ENCODE measurements at places on chromosomes 6 and 20. TPM values are rescaled to one million over a fixed set of nuclear protein-coding genes. Genes with fewer than 3 reads are reported as not detected.

- no peak for DNase-seq
- H3K36me3 ChIP-seq, result peaks cover 40% of the 10 kb centered on the region
- peaks cover 52% of the 10 kb centered on the region for H3K4me1 ChIP-seq
- no peak overlapping the region for H3K27ac ChIP-seq
Observed at GRCh38 chr20:48733296-48733790, 94.5 kb downstream of the PREX1 start.

GRCh38 chr6:33877982-33878535 is 74.3 kb upstream of the MLN start:
- H3K27ac ChIP-seq, result no peak overlapping the region
- no peak for DNase-seq
- H3K36me3 ChIP-seq, result no peaks in the 10 kb centered on the region
- no peaks in the 10 kb centered on the region for H3K27me3 ChIP-seq

- H3K36me3 ChIP-seq, result no peaks in the 10 kb centered on the region
- no peak for DNase-seq
- H3K27me3 ChIP-seq, result no peaks in the 10 kb centered on the region
- H3K4me3 ChIP-seq, result no peak overlapping the region
Observed at GRCh38 chr6:123788319-123788718, 15.3 kb upstream of the NKAIN2 start.

DNA sequence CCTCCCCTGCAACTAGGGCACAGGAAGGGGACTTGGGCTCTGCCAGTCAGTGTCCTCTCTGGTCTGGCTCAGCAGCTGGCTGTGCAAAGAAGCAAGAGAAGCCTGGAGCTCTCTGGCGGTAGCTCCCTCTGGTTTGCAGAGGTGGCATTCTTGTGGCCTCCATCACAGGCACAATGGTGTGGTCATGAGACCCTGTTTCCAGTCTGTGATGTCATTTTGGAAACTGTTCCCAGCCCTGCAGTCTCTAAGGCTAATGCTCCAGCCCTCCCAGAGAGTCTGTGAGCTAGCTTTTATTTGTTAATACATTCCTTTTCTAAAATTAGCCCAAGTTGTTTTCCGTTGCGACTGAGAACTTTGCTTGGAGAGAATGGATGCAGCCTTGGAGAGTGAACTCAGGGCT is 69.5 kb upstream of the FOXQ1 start:
- no peaks in the 10 kb centered on the region for H3K36me3 ChIP-seq

- no peaks in the 10 kb centered on the region for H3K36me3 ChIP-seq
- H3K4me3 ChIP-seq, result no peak overlapping the region
- no peaks in the 10 kb centered on the region for H3K27me3 ChIP-seq
Observed at GRCh38 chr6:143696664-143697000, 18.9 kb downstream of the PHACTR2 start.

DNA sequence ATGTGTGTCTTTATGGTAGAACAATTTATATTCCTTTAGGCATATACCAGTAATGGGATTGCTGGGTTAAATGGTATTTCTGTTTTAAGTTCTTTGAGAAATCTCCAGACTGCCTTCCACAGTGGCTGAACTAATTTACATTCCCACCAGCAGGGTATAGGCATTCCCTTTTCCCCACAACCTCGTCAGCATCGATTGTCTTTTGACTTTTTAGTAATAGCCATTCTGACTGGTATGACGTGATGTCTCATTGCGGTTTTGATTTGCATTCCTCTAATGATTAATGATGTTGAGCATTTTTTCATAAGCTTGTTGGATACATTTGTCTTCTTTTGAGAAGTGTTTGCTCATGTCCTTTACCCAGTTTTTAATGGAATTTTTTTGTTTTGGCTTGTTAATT is 5.3 kb upstream of the TASP1 start:
- no peaks in the 10 kb centered on the region for H3K36me3 ChIP-seq
- H3K27ac ChIP-seq, result no peak overlapping the region
- no peak for DNase-seq

The TMEM170B gene
- 43.8 TPM for polyA plus RNA-seq

The MANEA gene
- 17.3 TPM for polyA plus RNA-seq

- DNase-seq, result no peak
- no peak overlapping the region for H3K27ac ChIP-seq
- H3K27me3 ChIP-seq, result no peaks in the 10 kb centered on the region
Observed at GRCh38 chr6:139327038-139327437, 35.2 kb upstream of the TXLNB start.

- H3K4me1 ChIP-seq, result peaks cover 8% of the 10 kb centered on the region
- no peak for DNase-seq
Observed at GRCh38 chr6:298233-299103, 6.2 kb downstream of the DUSP22 start.

DNA sequence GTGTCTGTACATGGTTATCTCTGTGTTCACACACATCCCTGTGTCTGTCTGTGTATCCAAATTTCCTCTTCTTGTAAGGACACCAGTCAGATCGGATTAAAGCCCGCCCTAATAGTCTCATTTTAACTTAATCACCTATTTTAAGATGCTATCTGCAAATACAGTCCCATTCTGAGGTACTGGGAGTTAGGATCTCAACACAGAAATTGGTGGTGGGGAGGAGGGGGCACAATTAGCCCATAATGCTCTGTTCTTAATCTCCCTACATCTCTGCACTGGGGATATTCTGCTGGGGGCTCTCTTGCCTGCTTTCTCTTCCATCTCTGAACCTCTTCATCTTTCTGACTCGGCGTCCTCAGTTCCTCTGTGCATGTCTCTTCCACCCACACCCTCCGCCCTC is 320.7 kb downstream of the CDC5L start:
- no peak overlapping the region for H3K27ac ChIP-seq
- H3K4me1 ChIP-seq, result peaks cover 7% of the 10 kb centered on the region
- no peak for DNase-seq
- H3K4me3 ChIP-seq, result no peak overlapping the region

GRCh38 chr6:46370622-46371021 is 120.6 kb downstream of the RCAN2 start:
- no peaks in the 10 kb centered on the region for H3K4me1 ChIP-seq
- no peak overlapping the region for H3K27ac ChIP-seq
- H3K36me3 ChIP-seq, result no peaks in the 10 kb centered on the region
- DNase-seq, result no peak
- H3K4me3 ChIP-seq, result no peak overlapping the region

DNA sequence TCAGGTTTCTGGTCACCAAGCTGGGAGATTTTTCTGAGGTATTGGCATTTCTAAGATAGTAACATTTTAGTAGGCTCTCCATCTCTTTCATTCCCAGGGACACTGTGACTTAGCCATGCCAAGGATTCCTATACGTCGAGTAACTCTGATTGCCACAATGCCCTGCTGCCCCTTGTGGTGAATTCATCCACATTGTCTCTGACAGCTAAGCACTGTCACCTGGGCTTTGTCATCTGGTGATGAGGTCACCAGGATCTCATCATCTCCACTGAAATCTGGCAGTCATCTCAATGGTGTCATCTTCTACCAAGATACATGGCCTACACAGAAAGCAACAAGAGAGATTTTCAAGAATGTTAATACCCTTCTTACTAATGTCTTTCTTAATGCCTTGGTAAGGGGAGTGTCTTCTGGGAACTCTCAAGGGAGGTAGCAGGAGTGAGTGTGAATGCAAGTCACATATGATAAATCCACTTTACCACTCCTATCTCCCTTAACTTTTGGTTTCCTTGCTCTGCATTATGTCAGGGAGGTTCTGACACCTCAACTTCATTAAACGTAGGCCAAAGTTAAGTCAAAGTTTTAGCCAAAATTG is 246.7 kb downstream of the CD109 start:
- no peak for DNase-seq
- H3K4me1 ChIP-seq, result no peaks in the 10 kb centered on the region
- H3K4me3 ChIP-seq, result no peak overlapping the region
- H3K36me3 ChIP-seq, result no peaks in the 10 kb centered on the region

DNA sequence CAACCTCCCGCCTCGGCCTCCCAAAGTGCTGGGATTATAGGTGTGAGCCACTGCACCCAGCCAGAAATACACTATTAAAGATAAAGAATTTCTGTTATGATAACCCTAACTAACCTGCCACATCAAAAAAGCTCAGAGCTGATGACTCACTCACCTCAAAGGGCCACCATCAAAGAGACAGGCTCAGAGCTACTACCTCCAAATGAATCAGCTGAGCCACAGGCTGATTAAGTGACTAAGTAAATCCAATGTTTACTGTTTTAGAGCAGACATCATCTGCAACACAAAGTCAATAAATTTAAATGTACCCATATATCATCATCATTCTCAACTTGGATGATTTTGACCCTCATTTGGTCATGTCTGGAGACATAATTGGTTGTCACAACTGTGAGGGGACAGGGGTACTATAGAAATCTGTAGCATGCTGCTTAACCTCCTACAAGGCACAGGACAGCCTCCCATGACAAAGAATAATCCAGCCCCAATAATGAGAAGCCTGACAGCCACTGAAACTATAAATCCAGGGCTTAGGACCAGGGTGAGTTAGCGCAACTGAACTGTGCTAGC is 106.5 kb downstream of the ATP9A start:
- peaks cover 22% of the 10 kb centered on the region for H3K36me3 ChIP-seq
- no peaks in the 10 kb centered on the region for H3K4me1 ChIP-seq
- no peak overlapping the region for H3K27ac ChIP-seq
- H3K27me3 ChIP-seq, result no peaks in the 10 kb centered on the region

DNA sequence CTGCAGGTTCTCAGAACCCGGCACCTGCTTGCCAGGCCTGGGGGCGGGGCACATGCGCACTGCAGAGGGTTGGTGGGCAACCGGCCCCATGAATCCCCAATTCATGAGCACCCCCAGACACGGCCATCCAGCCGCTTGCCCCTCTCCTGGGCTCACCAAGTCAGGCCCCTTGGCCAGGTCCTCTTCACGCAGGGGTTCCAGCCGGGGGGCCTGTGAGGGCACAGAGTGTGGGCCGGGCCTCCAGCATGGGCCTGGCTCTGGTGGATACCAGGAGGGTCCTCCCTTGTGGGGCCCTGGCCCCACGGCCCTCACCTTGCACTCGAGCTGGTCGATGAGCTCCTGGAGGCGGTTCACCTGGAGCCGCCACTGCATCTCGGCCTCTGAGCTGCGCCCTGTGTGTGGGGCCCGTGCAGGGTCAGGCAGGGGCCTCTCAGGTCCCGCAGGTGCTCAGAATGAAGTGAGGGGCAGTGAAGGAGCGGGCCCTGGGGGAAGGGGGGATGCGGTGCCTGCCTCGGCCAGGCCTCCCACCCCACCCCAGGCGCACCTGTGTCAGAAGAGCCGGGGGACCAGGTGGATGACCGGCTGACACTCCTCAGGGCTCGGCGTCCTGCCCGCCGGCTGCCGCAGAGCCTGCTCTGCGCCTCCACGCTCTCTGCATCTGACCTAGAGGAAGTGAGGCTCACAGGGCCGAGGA is 2.6 kb upstream of the C20orf144 start:
- no peak overlapping the region for H3K27ac ChIP-seq
- no peak overlapping the region for H3K4me3 ChIP-seq
- H3K27me3 ChIP-seq, result no peaks in the 10 kb centered on the region
- peaks cover 21% of the 10 kb centered on the region for H3K4me1 ChIP-seq
- DNase-seq, result no peak

GRCh38 chr20:20207872-20208271 is 155.5 kb downstream of the CFAP61 start:
- H3K27ac ChIP-seq, result no peak overlapping the region
- no peak overlapping the region for H3K4me3 ChIP-seq
- H3K4me1 ChIP-seq, result peaks cover 3% of the 10 kb centered on the region
- H3K36me3 ChIP-seq, result no peaks in the 10 kb centered on the region
- peaks cover 3% of the 10 kb centered on the region for H3K27me3 ChIP-seq

The ISM1 gene
- 9.2 TPM for polyA plus RNA-seq

The C20orf202 gene
- polyA plus RNA-seq, result 0.59 TPM

DNA sequence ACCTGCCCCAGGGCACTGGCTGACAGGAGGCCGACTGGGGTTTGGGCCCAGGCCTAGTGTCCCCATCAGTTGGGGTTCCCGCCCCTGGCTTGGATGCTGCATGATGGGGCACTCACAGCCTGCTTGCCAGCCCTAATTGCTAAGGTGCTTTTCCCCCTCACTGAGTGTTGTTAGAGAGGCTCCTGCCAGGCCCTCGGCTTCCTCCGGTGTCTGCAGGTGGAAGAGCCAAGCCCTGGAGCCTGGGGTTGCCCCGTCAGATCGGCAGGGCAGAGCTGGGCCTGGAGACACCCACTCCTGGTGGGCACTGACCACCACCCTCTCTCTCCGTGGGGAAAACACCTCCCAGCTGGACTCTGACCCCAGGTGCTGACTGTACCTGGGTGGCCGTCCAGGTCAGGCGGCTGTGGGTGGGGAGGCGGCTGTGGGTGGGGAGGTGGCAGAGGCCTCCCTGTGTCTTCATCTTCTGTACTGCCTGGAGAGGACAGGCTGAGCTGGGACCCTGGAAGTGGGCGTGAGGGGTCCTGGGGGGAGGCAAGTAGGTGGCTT is 6.0 kb upstream of the CABLES2 start:
- H3K4me3 ChIP-seq, result no peak overlapping the region
- no peak overlapping the region for H3K27ac ChIP-seq
- H3K36me3 ChIP-seq, result no peaks in the 10 kb centered on the region

- no peak overlapping the region for H3K27ac ChIP-seq
- peaks cover 41% of the 10 kb centered on the region for H3K36me3 ChIP-seq
- no peak overlapping the region for H3K4me3 ChIP-seq
Observed at GRCh38 chr20:56518721-56519398, 5.7 kb upstream of the FAM209A start.

The GHRH gene
- not detected for polyA plus RNA-seq

GRCh38 chr6:16600026-16600425 is 161.2 kb downstream of the ATXN1 start:
- no peak overlapping the region for H3K4me3 ChIP-seq
- peaks cover 11% of the 10 kb centered on the region for H3K36me3 ChIP-seq

- no peaks in the 10 kb centered on the region for H3K27me3 ChIP-seq
- no peak overlapping the region for H3K27ac ChIP-seq
- no peak overlapping the region for H3K4me3 ChIP-seq
Observed at GRCh38 chr20:24718696-24719095, 230.4 kb upstream of the CST7 start.

DNA sequence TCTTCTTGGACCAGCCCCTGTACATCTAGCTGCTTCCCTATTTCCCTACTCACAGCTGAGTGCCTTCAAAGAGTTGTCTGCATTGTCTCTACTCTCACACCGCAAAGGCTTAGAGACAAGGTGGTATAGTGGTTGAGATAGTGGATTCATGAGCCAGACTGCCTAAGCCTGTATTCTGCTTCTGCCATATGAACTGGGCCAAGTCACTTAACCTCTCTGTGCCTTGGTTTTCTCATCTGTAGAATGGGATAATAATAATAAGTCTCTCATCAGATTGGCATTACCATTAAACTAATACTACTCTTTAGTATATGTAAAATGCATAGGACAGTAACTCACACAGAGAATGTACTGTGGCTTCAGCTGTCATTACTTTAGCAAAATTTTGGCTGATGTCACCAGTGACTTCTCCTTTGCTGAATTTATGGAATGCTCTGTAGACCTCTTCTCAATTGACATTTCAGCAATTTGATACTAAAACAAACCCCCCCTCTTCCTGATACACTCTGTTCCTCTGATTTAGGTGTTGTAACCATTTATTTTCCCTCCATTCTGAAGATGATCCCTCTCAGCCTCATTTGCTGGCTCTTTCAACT is 156.1 kb downstream of the ADAT2 start:
- no peaks in the 10 kb centered on the region for H3K27me3 ChIP-seq
- no peak overlapping the region for H3K27ac ChIP-seq
- no peak for DNase-seq
- no peaks in the 10 kb centered on the region for H3K36me3 ChIP-seq
- H3K4me3 ChIP-seq, result no peak overlapping the region

- no peak overlapping the region for H3K27ac ChIP-seq
- no peaks in the 10 kb centered on the region for H3K36me3 ChIP-seq
- H3K4me1 ChIP-seq, result no peaks in the 10 kb centered on the region
- no peaks in the 10 kb centered on the region for H3K27me3 ChIP-seq
- H3K4me3 ChIP-seq, result no peak overlapping the region
- DNase-seq, result no peak
Observed at GRCh38 chr6:15200087-15200486, 45.8 kb upstream of the JARID2 start.

The PLEKHG1 gene
- 22.7 TPM for polyA plus RNA-seq

The MUC21 gene
- polyA plus RNA-seq, result not detected

Data from spinal cord (tissue), 10 donors.